GM13977 (cell line): ENCODE measurements at places on chromosomes 16 and 17.

DNA sequence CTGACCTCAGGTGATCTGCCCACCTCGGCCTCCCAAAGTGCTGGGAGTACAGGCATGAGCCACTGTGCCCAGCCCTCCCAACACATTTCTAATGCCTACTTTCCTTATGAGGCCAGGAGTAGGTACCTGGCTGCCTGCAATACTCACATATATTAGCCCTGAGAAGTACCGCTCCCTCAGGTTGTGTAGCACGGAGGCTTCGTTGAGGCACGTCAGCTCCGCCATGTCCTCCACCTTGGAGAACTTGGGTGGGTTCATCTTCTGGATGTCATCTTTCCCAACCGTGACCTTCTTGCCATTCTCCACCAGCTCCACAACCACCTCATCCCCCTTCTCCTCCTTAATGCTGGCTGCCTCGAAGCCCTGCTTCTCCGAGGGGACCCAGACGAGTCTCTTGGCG lies 19.1 kb downstream of the MYH11 start:
- no peak for DNase-seq

DNA sequence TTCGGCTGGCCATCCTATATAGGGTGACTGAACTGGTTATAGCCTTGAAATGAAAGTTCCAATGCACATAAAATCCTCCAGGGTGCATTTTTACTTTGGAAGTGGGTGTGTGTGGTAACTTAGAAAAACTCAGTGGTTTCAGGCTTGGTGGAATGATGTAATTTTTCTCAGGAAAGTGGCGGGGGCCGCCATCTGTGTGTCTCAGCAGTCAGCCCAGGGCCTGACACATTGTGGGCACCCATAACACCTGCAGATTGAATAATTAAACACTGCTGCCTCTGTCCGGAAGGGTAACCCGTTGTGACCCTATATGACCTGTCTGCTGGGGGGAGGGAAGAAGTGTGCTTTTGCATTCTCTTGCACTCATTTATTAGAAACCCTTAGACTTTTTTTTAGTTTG lies 2.2 kb upstream of the PDP2 start:
- no peak for DNase-seq

DNA sequence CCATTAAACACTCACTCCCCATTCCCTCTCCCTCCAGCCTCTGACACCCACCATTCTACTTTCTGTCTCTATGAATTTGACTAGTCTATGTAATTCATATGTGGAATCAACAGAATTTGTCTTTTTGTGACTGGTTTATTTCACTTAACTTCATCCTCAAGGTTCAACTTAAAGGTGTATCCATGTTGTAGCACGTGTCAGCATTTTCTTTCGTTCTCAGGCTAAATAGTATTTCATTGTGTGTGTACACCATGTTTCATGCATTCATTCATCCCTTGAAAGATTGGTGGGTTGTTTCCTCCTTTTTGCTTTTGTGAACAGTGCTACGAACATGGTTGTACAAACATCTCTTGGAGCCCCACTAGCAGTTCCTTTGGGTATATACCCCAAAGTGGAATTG lies 36.0 kb downstream of the ATP2C2 start:
- DNase-seq: no peak

DNA sequence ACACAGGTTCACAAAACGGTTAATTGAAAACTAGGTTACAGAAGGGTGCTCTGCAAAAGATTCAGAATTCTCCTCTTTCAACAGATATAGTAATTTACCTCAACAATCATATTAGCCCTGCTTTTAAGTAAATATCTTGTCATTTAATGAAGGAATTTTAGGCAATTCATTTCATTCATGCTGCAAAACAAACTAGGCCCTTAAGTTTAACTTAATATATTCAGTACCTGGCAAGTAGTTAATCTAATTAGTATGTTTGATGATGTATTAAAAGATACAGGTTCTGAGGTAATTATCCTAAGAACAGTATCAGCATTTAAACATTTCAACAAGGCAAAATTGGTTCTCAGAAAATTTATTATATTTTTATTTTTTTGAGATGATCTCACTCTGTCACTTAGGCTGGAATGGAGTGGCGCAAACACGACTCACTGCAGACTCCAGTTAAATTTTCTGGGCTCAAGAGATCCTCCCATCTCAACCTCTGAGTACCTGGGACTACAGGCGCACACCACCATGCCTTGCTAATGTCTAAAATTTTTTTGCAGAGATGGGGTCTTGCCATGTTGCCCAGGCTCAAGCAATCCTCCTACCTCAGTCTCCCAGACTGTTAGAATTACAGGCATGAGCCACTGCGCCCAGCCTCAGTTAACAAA lies 44.9 kb downstream of the SMURF2 start:
- DNase-seq: no peak

GRCh38 chr17:2786176-2786881 lies 9.9 kb upstream of the RAP1GAP2 start:
- DNase-seq: peak; percentile 91

GRCh38 chr16:53832896-53833544 lies 129.1 kb downstream of the FTO start:
- no peak for DNase-seq
